ENCODE measurements at places on chromosomes 16 and 17.
A peak's percentile ranks its signal among the peaks of the same experiment; 100 is the strongest.

DNA sequence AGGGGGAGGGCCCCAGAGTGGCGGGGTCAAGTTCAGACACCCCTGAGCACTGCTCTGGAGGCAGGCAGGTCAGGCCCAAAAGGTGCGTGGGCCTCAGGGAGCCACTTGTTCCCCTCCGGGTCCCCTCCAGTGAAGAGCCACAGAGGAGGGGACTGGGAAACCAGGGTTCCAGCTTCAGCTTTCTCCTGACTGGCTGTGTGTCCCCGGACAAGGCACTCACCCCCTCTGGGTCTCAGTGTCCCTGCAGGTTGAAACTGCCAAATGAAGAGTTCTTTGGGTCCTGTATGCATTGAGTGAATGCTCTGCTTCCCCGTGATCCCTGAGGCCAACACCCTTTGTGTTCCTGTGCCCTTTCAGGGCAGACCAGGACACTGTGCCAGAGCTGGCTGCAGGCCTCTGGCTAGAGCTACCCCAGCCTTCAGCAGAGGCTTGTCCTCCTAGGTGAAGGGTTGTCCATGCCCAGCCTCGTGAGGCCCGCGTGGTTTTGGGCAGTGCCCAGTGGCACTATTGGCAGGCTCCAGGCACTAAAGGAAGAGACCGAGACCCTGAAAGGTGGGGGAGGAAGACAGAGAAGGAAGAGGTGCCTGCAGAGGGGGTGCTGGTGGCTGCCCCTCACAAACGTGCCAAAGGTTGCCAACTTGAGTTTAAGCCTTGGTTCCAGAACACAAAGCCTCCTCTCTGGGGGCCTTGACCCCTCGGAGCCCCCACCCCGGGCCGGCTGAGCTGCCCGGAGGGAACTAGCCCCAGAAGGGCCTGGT, 13.3 kb upstream of the WNT3 start:
- no peaks in the 10 kb centered on the region for H3K36me3 ChIP-seq
- H3K4me1 ChIP-seq, result peaks cover 2% of the 10 kb centered on the region
- H3K27ac ChIP-seq, result no peak overlapping the region
- no peak overlapping the region for H3K4me3 ChIP-seq
- H3K27me3 ChIP-seq, result no peaks in the 10 kb centered on the region
- DNase-seq, result no peak

GRCh38 chr17:44901411-44901921, 2.2 kb upstream of the EFTUD2 start:
- DNase-seq, result peak; percentile 76
- H3K4me3 ChIP-seq, result no peak overlapping the region
- peaks cover 32% of the 10 kb centered on the region for H3K4me1 ChIP-seq
- no peaks in the 10 kb centered on the region for H3K27me3 ChIP-seq
- no peaks in the 10 kb centered on the region for H3K36me3 ChIP-seq

DNA sequence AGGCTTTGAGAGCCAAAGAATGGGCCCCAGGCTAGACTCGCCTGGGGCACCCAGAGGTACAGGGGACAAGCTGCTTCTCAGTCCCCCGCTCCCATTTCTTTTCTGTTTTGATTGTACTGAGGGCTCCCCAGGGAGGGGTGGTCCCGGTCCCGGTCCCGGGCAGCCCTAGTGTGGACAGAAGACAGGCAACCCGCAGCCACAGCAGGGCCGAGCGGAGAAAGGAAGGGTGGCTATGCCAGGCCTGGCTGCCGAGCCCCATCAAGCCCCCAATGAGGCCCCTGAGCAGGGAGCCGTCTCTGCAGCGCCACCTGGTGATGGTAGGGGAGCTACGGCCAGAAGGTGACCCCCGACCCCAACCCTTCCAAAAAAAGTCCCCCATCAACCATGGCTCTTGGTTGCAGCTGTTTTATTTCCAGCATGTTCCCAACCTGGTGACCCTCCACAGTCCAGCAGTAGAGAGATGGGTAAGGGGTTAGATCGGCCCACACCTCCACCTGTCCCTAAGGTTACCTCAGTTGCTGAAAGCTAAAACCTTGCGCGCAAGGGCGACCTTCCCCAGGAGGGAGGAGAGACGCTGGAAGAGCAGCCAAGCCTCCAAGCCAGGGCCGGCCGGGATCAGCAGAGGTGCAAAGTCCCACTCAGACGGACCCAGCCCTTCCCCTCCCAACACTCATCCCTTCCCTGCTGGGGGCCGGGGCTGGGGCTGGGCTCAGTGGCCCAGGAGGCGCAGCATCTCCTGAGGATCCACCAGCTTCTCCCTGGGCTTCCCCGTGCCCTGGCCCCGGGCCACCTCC, 2.6 kb upstream of the GRIN2C start:
- DNase-seq, result peak; percentile 33
- peaks cover 40% of the 10 kb centered on the region for H3K27me3 ChIP-seq
- H3K4me1 ChIP-seq, result no peaks in the 10 kb centered on the region
- peaks cover 2% of the 10 kb centered on the region for H3K36me3 ChIP-seq

DNA sequence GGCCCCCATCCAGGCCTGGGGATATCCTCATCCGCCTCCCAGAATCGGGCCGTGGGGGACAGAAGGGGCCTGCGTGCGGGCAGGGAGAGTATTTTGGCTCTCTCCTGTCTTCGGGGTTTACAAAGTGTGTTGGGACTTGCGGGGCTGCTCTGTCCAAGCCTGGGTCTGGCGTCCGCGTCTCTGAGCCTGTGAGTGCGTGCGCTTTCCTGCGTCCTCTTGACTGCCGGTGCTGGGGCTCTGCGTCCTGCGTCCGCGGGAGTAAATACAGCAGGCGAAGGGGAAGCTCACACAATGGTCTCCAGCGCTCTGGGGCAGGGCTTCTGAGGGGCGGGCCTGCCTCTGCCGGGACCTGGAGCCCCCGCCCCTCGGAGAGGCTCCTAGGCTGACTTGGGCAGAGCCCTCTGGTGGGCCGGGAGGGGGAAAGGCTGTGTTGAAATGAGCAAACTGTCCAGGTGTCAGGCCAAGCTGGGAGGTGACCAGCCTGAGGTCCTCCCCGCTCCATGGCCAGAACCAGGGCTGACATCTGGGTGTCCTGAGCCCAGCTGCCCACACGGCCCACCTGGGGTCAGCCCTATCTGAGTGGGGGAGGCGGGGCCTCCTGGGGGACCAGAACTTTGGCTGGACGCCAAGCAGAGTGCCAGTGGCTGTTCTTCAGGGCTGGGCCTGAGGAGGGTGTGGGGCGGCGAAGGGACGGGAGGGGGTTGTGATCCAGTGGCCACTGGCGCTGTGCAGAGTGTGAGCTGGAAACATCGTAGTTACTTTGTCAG, 233.6 kb downstream of the SEC14L1 start:
- H3K27me3 ChIP-seq, result no peaks in the 10 kb centered on the region
- H3K36me3 ChIP-seq, result peaks cover 2% of the 10 kb centered on the region
- DNase-seq, result peak; percentile 87

GRCh38 chr17:51770027-51770759, 388.3 kb downstream of the CA10 start:
- no peak overlapping the region for H3K4me3 ChIP-seq
- no peaks in the 10 kb centered on the region for H3K27me3 ChIP-seq
- no peak for DNase-seq

DNA sequence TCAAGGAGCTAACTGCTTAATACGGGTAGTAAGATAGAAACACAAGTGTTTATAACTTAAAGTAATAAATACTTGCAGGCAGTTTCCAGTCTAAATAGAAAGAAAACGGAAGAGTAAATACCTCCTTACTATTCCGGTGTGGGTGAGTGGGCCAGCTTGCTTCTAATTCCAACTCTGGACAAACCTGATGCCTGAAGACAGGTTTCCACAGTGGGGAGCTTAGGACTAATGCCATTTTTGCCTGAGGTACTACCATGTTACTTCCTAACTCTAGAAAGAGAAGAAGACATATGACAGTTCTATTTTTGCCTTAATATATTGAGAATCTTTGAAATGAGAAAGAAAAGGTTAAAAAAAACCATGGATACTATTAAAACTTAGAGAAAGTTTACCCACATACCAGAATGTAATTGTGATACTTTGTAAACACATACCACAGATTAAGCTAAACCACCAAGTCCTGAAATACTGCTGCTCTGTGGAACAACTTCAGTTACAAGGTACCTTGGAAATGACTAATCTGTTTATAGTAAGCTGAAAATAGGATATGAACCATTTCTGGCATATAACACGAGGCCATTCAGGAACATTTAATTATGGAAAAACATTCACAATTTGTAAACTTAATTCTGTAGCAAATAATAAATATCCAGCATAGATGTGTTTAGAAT, 70.2 kb downstream of the ZZEF1 start:
- peaks cover 23% of the 10 kb centered on the region for H3K36me3 ChIP-seq
- H3K27ac ChIP-seq, result peak overlapping the region; percentile 37
- H3K27me3 ChIP-seq, result no peaks in the 10 kb centered on the region
- H3K4me1 ChIP-seq, result peaks cover 4% of the 10 kb centered on the region
- peak; percentile 63 for DNase-seq

DNA sequence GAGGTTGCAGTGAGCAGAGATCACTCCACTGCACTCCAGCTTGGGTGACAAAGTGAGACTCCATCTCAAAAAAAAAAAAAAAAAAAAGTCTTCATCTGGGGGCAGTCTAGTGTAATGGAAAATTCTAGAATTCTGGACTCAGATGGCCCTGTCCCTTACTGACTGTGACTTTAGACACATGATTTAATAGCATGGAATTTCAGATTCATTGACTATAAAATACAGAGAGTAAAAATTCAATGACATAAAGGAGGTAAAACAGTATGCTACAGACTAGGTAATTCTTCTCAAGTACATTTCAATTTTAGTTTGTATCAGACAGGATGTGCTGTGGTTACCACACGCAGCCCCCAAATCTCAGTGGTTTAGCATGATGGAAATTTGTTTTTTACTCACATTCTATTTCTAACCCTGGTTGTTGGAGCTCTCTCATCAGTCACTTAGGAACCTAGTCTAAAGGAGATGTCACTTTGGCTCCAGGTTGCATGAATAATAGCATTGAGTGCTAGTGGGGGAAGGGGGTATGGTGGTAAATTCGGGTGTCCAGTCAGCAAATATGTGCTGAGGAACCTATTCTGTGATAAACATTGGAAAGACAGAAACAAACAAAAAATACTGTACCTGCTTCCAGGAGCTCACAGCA, 444.0 kb downstream of the XYLT1 start:
- H3K27ac ChIP-seq, result no peak overlapping the region
- H3K4me1 ChIP-seq, result no peaks in the 10 kb centered on the region

DNA sequence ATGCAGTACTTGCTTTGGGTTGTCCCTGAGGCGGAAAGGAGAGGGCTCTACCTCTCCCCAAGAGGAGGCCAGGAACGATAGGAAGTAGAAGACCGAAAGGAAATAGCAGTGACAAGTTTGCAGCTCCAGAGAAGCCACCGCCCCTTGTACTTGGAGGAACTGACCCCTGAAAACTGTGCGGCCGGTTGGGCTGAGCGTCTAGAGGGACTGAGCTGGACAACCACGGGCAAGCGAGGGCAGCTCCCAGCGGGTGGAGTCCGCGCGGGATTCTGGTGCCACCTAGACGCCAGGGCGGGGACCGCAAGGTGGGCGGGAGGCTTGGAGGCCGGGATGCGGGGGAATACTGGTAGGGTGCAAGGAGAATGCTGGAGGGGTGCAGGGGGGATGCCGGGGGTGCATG, 1.3 kb upstream of the SLC6A4 start:
- H3K27ac ChIP-seq, result no peak overlapping the region
- no peaks in the 10 kb centered on the region for H3K36me3 ChIP-seq
- peaks cover 48% of the 10 kb centered on the region for H3K27me3 ChIP-seq
- DNase-seq, result peak; percentile 27
- H3K4me3 ChIP-seq, result peak overlapping the region; percentile 3

DNA sequence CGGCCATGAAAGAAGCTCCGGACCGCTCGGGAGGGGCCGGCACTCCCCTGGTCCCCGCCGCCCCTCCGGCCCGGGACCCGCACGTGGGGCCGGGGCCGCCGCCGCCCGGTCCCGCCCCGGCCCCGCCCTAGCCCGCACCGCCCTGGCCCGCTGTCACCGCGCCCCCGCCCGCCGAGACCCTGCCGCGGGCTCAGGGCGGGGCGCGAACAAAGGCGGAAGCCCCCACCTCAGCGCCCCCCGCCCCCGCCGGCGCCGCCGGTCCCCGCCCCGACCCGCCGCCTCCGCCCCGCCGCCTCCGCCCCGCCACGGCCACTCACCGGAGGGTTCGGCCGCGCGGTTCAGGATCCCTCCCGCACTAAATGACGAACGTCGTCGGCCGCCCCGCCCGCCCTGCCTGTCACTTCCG, at the start of gene ARHGDIA:
Gene ARHGDIA (minus strand): TSS at position 357 of the 406 bp plus-strand sequence. CDS start 1,407 bp downstream, outside the sequence.
- DNase-seq, result no peak
- H3K4me3 ChIP-seq, result peak within 1 kb of the TSS; percentile 87
- peaks cover 18% of the 10 kb centered on the region for H3K4me1 ChIP-seq

DNA sequence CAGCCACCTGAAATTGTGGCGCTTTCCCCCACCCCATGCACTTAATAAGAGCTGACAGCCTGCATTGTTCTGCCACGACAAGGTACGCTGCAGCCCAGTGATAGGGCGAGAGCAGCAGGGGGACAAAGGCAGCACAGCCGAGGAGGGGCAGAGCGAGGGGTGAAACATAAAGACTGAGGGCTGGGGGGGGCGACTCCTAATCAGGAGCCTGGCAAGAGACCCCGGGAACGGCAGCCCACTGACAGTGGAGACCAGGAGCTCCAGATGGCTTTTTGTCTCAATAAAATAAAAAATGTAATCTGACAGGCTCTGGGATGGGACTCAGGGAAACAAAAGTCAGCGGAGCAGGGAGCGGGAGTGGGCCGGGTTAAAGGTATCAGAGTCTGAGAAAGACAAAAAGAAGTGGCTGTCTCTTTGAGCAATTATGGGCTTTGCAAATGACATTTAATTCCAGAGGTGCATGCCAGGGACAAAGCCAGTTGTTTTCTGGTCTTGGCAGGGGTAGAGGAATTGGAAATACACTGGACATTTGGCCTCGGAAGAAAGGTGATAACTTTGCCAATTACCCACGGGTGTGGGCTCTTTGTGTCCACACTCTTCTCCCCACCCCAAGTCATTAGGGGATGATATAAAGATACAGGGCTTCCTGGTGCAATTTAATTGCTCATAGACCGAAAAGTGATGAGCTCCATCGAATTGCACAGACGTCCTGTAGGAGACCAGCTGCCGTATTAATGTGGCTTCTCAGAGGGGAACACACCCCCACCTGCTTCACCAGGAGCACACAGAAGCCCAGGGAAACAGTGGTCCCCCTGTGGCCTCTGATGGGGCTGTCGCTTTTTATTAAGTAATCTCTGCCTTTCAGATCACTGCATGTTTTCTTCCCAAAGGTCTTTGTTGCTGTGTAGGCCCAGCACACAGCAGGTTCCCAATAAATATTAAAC, 17.6 kb upstream of the CCDC182 start:
- DNase-seq, result no peak
- H3K4me1 ChIP-seq, result no peaks in the 10 kb centered on the region
- H3K27me3 ChIP-seq, result no peaks in the 10 kb centered on the region
- no peaks in the 10 kb centered on the region for H3K36me3 ChIP-seq

DNA sequence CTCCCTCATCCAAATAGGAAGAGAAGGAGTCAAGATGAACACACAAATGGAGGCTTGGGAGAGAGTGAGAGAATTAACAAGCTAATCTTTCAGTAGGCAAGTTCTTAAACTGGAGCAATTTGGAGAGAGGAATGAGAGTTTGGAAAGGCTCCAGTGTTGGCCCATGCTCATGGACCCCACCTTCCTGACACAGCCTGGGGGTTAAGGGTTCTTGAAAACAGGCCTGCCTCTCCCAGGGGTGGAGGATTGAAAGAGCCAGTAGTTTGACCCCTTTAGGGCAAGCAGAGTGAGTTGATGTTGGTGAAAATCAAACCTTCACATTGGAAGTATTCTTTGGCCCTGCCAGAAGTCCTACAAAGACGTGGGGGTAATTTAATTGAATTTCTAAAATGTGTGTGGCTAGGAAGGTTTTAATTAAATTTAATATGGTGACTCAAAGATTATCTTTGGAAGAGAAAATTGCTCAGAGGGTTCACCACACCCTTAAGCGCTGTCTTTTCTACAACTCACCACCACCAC, 5.8 kb downstream of the HOXB3 start:
- H3K4me3 ChIP-seq, result peak overlapping the region; percentile 4
- peaks cover 6% of the 10 kb centered on the region for H3K36me3 ChIP-seq
- H3K27me3 ChIP-seq, result no peaks in the 10 kb centered on the region

Measured in fibroblast of lung (primary cell).